ENCODE measurements at places on chromosomes 16 and 17.

GRCh38 chr16:65070831-65071432 lies 50.9 kb downstream of the CDH11 start:
- no peak for DNase-seq

DNA sequence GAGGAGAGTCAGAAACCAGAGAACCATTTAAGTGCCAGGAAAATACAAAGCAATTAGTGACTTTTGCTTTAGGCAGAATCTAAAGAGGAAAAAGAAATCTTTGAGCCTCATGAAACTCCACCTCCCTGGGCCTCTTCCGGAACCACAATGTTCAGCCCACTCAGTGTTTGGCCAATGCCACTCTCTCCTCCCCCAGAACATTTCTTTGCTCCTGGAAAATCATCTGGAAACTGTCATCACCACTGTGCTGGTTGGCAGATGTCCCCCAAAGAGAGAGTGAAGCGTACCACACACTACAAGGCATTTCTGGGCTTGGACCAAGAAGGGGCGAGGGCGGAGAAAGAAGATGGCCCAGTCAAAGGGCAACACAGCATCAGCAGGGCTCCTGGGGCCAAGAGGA lies 7.1 kb upstream of the SOX9 start:
- no peak for DNase-seq

DNA sequence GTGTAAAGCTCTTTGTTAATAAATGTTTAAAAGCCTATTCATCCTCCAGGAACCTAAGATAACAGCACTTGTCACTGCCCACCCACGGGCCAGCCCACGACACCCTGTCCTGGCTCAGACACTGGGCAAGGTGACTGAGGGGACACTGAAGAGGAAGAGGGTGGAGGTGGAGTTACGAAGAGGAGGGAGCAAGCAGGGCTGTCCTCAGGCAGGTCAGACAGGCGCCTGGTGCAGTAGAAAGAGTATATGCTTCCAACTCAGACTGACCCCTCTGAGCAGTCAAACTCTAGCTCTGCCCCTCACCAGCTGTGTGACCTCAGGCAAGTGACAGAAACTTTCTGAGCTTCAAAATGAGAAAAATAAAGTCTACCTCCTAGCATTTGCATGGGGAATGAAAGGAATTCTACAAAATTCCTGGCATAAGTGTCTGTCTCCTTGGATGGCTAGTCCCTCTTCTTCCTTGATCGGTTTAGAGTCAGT lies 22.8 kb downstream of the TEX2 start:
- DNase-seq = no peak

- no peak for DNase-seq
Observed at GRCh38 chr17:7224661-7225111, 4.9 kb downstream of the ACADVL start.

DNA sequence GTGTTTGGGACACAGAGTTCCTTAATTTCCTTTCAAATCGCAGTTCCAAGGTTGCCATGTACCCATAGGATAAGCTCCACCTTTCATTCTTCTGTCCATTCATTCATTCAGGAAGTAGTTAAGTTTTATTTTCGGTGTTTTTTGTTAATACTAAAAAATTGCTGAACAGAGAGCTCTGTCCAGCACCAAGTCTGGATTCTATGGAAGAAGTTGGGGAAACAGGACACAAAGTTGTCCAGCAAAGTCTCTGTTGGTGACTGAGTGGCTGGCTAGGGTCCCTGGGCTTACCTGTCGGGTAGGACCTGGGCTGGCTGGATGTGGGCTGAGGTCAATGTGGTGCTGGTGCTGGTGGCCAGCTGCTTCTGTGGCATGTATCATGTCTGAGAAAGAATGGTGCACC lies 17.6 kb upstream of the CCL2 start:
- no peak for DNase-seq

DNA sequence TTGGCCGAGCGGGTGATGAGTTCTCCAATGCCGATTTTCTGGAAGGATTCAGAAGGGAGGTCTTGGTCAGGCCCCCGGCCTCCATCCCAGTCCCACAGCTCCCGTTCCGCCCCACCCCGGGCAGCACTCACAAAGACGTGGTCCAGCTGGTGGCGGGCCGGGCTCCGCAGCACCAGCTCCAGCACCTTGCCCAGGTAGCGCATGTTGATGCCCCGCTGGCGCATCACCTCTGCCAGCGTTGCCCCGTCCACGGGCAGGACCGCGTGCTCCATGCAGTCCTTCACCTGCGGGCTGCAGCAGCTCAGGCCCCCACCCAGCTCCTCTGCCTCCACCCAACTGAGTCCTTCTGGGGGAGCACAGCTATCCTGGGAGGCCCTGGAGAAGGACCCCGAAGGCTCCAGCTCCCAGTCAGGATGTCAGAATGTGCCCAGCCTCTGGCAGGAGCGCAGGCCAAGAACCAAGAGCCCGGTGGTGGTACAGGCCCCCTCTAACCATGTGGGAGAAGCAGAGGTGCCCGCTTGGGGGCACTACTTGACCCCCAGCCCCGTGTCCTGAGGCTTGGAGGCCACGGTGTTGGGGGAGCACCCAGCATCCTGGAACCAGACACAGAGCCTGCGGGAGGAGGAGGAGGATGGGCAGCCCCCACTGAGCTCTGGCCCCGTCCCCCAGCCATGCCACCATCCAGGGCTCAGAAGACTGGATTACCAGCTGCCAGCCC lies 16.2 kb downstream of the CLUH start:
- no peak for DNase-seq

- no peak for DNase-seq
Observed at GRCh38 chr17:63587770-63588169, 12.9 kb upstream of the TACO1 start.

DNA sequence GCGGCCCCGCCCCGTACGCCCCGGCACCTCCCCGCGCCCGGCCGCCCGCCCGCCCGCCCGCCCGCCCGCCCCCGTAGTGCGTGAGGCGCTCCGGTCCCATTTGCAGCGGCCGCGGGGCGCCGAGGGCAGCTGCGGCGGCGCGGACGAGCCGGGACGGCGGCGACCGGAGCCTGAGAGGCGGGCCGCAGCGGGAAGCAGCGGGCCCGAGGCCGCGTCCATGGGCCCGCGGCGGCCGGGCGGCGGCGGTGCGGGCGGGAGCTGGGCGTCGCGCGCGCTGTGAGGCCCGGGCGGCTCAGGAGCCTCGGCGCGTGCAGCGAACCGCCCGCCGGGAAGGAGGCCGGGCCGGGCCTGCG lies at the start of gene MPRIP:
MPRIP (plus strand) TSS at position 74 of the 353 bp plus-strand sequence. CDS start 392 bp downstream, outside the sequence.
- no peak for DNase-seq

- no peak for DNase-seq
Observed at GRCh38 chr16:88391144-88391850, 8.5 kb downstream of the ZNF469 start.

- DNase-seq = no peak
Observed at GRCh38 chr16:87070657-87071056, 246.5 kb downstream of the C16orf95 start.

DNA sequence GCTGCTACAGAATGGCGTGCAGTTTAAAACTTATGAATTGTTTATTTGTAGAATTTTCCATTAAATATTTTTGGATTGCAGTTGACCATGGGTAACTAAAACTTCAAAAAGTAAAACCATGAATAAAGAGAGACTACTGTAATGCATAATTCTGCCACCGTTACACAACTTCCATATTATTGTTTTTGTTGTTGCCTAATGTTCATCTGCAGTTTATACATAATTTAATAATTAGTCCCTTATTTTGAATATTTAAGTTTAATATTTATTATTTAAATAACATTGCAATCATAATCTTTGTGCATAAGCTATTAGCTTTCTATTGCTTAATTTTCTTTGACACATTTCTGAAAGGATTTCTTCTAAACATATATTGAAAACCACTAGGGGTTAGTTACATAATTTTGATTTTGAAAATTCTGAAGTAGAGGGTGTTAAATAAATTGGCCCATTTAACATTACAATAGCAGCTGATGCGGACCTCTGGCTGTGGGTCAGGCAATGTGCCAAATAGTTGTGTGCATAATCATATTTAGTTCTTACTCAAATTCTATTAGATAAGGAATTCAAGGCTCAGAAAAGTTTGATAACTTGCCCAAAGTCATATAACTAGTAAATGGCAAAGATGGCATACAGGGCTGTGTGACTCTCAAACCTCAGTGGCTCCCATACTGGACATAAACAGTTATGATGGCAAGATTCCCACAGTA lies 31.1 kb downstream of the PPM1E start:
- DNase-seq = no peak

- DNase-seq = no peak
Observed at GRCh38 chr17:47902039-47902744, 6.2 kb downstream of the SP2 start.

DNA sequence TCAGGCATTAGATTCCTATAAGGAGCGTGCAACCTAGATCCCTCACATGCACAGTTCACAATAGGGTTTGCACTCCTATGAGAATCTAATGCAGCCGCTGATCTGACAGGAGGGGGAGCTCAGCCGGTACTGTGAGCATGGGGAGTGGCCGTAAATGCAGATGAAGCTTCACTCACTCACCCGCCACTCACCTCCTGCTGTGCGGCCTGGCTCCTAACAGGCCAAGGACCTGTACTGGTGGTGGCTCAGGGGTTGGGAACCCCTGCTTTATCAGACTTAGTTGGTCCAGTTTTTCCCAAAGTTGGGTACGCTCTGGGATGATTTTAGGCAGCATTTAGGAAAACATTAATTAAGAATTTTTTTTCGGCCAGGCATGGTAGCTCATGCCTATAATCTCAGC lies 103.8 kb downstream of the MARF1 start:
- DNase-seq = no peak

- DNase-seq = no peak
Observed at GRCh38 chr17:51013322-51013721, 107.3 kb downstream of the SPAG9 start.

GRCh38 chr16:67055712-67056487 lies 27.0 kb downstream of the CBFB start:
- DNase-seq = no peak

DNA sequence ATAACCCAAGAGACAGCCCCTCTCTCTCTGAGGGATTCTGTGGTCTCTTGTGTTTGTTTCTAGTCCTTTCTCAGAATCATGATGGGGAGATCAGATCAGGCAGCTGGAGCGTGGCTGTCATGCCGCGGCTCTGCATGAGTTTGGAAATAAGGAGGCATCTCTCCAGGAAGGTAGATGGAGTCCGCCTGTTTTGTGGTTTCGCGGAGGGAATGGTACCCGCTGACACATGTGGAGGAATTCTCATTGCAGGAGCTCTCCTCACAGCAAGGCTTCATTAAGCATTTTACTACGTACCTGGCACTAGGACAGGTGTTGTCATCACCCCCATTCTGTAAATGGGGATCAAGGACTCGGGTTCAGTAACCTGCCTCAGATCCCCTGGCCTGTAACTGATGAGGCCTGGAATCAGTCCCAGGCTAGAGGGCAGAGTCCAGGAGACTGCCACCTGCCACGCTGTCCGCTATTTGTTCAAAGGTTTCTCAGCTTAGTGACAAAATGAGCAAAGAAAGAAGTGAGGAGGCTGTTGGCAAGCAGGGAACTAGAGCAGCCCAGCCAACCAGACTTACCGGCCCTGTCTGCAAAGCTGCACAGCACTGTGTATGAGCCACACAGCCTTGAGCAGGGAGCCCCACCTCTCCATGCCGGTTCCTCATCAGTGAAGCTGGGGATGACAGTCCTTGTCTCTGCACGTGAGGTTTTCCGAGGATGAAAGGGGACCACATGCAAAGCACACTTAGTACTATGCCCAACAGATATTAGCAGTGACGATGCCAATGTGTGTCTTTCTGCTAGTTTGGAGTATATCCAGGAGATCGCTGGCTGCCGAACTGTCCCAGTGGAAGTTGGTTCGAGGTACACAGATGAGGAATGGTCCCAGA lies 11.0 kb downstream of the KDM8 start:
- DNase-seq = no peak

GRCh38 chr17:59437791-59438281 lies 106.4 kb downstream of the YPEL2 start:
- DNase-seq = no peak

DNA sequence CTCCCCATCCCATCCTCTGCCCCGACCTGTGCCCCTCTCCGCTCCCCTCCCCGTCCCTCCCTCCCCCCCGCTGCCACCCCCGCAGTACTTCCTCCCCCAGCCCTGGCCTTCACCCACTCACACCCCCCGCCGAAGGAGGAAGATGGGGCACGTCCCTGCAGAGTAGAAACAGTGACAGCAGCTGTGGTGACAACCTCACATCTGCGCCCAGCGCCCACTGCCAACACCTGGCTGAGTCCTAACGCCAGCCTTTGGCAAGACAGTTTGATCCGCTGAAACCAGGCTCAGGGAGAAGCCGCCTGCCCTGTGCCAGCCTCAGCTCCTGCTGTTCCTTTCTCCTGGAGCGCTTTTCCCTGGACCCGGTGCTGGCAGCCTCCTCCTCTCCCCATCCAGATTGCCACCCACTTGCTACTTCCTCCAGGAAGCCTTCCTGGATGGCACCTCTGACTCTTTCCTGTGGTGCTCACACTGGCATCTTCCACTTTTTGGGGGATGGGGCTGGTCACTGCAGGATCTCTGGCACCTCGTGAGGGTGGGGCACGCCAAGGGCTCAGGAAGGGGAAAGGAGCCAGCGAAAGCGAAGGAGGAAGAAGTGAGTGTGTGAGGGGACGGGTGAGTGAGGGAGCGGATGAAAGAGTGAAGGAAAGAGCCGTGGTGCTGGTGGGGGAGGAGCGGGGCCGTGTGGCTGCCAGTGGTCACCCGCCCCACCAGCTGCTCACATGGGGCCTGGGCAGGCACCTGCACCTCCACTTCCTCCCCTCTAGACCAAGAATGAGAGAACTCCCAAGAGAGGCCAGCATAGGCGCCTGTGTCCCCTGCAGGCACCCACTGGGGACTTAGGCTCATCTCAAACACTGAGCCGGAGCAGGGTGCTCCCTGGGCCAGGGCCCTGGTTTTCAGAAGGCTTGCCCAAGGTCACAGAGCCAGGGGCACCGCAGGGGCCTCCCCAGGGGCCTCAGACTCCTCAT lies 27.0 kb downstream of the ZFPM1 start:
- peak; percentile 50 for DNase-seq
